ENCODE measurements at places on chromosomes 7 and 10. TPM values are rescaled to one million over a fixed set of nuclear protein-coding genes. Genes with fewer than 3 reads are reported as not detected.
A peak's percentile ranks its signal among the peaks of the same experiment; 100 is the strongest.

GIMAP2 gene
- total RNA-seq: 16.1 TPM

PTN gene
- total RNA-seq: 96.6 TPM

FAM13C gene
- 56.7 TPM for total RNA-seq

TMEM236 gene
- total RNA-seq: 0.45 TPM

SFXN2 gene
- total RNA-seq: 16.4 TPM

CDH23 gene
- total RNA-seq: 3.9 TPM

DNA sequence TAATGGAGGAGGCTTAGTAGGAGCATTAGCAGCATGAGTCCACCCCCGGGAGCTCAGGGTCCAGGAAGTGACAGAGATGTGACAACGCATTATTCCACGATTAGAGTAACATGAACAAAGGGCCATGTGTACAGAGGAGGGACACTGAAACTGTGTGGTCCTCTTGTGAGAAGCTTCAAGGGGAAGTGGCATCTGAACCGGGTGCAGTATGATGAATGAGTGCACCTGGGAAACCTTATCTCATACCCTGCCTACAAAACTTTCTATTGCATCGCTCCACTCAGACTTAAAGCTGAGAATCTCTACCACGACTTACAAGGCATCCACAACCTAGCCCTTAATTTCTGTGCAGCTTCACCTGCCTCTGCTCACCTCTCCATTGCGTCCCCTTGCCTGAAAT is 115.3 kb upstream of the AMPH start:
- no peaks in the 10 kb centered on the region for H3K4me1 ChIP-seq
- H3K36me3 ChIP-seq: no peaks in the 10 kb centered on the region
- H3K27me3 ChIP-seq: no peaks in the 10 kb centered on the region
- DNase-seq: no peak
- no peak overlapping the region for H3K27ac ChIP-seq

DNA sequence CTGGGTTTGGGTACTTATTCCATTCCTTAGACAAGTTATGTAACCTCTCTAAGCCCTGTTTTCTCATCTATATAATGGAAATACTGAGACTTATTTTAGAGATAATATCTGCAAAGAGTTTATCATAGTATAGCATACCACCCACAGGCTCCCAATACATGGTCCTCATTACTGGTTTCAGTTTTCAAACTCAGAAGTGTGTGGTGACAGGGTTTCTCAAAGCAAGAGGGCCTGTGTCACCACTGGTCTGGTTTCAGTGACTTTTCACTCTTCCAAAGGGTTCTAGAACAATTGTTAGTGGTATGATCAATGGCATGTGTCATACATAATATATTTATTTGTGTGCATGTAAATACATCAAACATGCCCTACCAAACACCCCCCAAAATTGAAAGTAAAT is 89.2 kb upstream of the BMPER start:
- no peak overlapping the region for H3K4me3 ChIP-seq
- no peak overlapping the region for H3K27ac ChIP-seq
- H3K27me3 ChIP-seq: no peaks in the 10 kb centered on the region
- H3K4me1 ChIP-seq: no peaks in the 10 kb centered on the region
- H3K36me3 ChIP-seq: no peaks in the 10 kb centered on the region

- H3K36me3 ChIP-seq: no peaks in the 10 kb centered on the region
- H3K27me3 ChIP-seq: no peaks in the 10 kb centered on the region
- no peak for DNase-seq
- H3K4me3 ChIP-seq: no peak overlapping the region
- H3K4me1 ChIP-seq: no peaks in the 10 kb centered on the region
These were observed 17.6 kb downstream of the LIMK1 start for GRCh38 chr7:74101061-74101681.

DNA sequence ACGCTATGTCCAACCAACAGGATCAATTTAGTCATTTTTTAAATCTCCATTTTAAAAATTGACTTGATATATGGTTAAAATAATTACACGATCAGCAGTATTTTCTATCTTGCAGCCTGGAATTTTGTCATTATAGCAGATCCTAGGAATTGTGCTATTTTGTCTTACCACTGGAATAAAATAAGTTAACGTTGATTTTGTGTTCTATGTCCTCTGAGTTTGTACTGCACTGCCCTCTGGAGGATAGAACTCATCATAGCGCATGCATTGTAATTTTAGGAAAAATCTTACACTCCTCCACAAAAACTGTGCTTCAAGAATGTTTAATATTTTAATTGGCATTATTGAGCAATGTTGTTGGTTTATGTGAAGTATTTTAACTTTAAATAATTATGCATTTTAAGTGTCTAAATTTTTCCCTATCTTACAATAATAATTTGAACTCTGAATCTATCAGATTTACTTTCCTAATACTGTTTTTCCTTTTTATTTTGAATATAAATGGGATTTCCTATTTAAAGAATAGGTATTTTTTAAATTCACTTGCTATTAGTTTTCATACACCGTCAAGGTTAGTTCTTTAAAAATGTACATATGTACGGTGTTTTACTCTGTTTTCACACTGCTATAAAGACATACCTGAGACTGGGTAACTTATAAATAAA is 220.1 kb downstream of the PPP1R3A start:
- H3K27me3 ChIP-seq: no peaks in the 10 kb centered on the region
- no peaks in the 10 kb centered on the region for H3K4me1 ChIP-seq
- H3K4me3 ChIP-seq: no peak overlapping the region
- H3K27ac ChIP-seq: no peak overlapping the region

GRCh38 chr7:92135052-92135889 is 994 bp upstream of the CYP51A1 start:
- peaks cover 6% of the 10 kb centered on the region for H3K4me1 ChIP-seq
- H3K4me3 ChIP-seq: peak overlapping the region; percentile 98
- peak; percentile 33 for DNase-seq
- no peaks in the 10 kb centered on the region for H3K36me3 ChIP-seq
- H3K27me3 ChIP-seq: no peaks in the 10 kb centered on the region
- H3K27ac ChIP-seq: peak overlapping the region; percentile 97

GRCh38 chr10:21925851-21926250 is 77.7 kb downstream of the DNAJC1 start:
- no peak overlapping the region for H3K27ac ChIP-seq
- H3K4me1 ChIP-seq: no peaks in the 10 kb centered on the region
- no peak overlapping the region for H3K4me3 ChIP-seq
- H3K27me3 ChIP-seq: no peaks in the 10 kb centered on the region
- no peaks in the 10 kb centered on the region for H3K36me3 ChIP-seq

GRCh38 chr10:122844146-122844545 is 1.5 kb downstream of the CUZD1 start:
- H3K4me1 ChIP-seq: no peaks in the 10 kb centered on the region
- no peaks in the 10 kb centered on the region for H3K27me3 ChIP-seq
- H3K27ac ChIP-seq: no peak overlapping the region

DNA sequence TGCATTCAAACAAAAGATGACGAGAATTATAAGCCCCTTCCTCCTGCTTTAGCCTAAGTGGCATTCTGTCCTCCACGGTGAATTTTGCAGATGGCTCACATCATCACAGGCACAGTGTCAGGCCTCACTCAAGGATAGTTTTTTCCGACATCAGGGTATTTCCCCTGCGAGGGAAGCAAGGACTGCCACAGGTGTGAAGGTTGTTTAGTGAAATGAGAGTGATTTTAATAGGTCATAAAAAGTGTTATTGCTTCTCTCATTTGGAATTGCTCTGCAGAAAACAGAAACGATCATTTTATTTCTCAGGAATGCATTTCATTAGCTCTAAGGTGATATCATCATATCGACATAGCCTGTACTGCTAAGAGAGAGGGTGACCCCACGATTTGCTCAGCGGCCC is 128.7 kb upstream of the LANCL2 start:
- H3K27me3 ChIP-seq: no peaks in the 10 kb centered on the region
- DNase-seq: no peak
- H3K27ac ChIP-seq: no peak overlapping the region
- H3K4me3 ChIP-seq: no peak overlapping the region
- H3K4me1 ChIP-seq: no peaks in the 10 kb centered on the region

GRCh38 chr10:119209035-119209735 is 1.8 kb downstream of the GRK5 start:
- peaks cover 29% of the 10 kb centered on the region for H3K4me1 ChIP-seq
- DNase-seq: no peak
- H3K4me3 ChIP-seq: peak overlapping the region; percentile 72
- no peaks in the 10 kb centered on the region for H3K36me3 ChIP-seq

DNA sequence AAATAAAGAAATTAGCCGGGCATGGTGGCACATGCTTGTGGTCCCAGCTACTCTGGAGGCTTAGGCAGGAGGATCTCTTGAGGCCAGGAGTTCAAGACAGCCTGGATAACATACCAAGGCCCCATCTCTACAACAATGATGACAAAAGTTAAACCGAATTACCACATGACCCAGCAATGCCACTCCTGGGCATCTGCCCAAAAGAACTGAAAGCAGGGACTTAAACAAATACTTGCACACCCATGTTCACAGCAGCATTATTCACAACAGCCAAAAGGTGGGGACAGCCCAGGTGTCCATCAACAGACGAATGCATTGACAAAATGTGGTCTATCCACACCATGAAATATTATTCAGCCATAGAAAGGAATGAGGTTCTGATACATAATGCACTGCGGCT is 83.9 kb downstream of the HIP1 start:
- H3K4me3 ChIP-seq: no peak overlapping the region
- H3K27ac ChIP-seq: no peak overlapping the region
- H3K36me3 ChIP-seq: no peaks in the 10 kb centered on the region
- H3K4me1 ChIP-seq: no peaks in the 10 kb centered on the region

GRCh38 chr7:26101361-26102151 is 50.4 kb upstream of the NFE2L3 start:
- no peaks in the 10 kb centered on the region for H3K36me3 ChIP-seq
- H3K4me1 ChIP-seq: no peaks in the 10 kb centered on the region
- no peak for DNase-seq
- H3K4me3 ChIP-seq: no peak overlapping the region
- no peaks in the 10 kb centered on the region for H3K27me3 ChIP-seq

DNA sequence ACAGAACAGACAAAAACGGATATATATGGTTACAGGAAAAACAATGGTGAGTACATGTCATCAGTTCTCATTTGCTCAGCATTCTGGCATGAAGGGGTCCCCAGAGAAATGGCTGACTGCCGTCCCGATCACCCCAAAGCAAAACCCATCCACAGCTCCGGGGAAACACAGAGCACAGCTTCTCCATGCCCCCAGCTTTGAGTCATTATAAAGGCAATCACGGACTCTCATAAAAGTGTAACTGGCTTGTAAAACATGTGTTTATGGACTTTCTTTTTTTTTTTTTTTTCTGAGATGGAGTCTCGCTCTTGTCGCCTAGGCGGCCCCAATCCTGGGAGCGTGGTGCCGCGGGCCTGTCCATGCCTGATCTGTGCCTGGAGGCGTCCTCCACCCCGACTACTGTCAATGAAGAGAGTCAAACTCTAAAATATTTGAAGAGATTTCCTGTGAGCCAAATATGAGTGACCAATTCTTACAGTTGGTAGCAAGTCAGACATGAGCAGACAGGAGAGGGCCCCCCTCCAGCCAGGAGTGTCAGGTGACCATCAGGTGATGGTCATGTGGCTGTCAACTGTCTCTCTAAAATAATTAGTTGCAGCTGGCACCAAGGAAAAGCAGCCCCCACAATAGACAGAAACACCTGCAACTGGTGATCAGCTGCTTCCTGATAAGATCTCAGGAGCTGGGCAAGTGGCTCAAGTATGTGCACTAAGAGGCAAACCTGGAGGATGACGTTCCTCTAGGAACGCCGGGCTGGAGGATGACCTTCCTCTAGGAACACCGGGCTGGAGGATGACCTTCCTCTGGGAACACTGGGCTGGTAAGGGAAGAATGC is 21.7 kb upstream of the NOM1 start:
- no peak overlapping the region for H3K4me3 ChIP-seq
- no peaks in the 10 kb centered on the region for H3K4me1 ChIP-seq
- H3K27me3 ChIP-seq: no peaks in the 10 kb centered on the region
- no peak overlapping the region for H3K27ac ChIP-seq
- no peaks in the 10 kb centered on the region for H3K36me3 ChIP-seq

- no peak overlapping the region for H3K27ac ChIP-seq
- no peaks in the 10 kb centered on the region for H3K36me3 ChIP-seq
- H3K4me3 ChIP-seq: no peak overlapping the region
- H3K27me3 ChIP-seq: no peaks in the 10 kb centered on the region
- H3K4me1 ChIP-seq: no peaks in the 10 kb centered on the region
These were observed 180.6 kb downstream of the SEMA3E start for GRCh38 chr7:83468251-83468739.

DNA sequence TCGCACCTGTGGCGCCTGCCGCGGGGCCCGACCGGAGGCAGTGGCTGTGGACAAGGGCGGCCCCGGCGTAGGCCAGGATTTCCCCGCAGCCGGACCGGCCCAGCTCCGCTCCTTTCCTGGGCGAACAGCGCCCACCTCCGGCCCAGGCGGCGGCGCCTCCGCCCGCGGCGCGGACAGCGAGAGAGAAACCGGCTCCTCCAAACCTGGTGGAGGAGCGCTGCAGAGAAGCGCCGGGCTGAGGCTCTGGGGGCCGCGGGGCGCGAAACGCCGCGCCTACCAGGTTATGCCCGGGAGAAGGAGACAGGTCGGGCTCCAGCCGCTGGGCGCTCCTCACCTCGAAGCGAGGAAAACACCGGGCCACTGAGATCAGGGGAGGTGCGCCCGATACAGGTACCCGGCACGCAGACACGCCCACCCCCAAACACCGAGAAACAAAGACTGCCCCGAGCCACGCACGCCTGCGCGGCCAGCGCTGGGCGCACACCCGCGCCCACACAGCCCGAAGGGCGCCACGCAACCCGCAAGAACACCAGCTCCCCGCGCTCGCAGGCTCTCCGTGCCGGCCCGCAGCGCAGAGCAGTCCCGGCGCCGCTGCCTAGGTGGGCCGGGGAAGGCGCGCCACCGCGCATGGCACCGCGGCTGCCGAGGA is 3.3 kb downstream of the GRID1 start:
- H3K36me3 ChIP-seq: no peaks in the 10 kb centered on the region
- no peak overlapping the region for H3K27ac ChIP-seq
- H3K4me1 ChIP-seq: peaks cover 2% of the 10 kb centered on the region
- H3K4me3 ChIP-seq: peak overlapping the region; percentile 31
- DNase-seq: peak; percentile 48

- no peak overlapping the region for H3K27ac ChIP-seq
- no peaks in the 10 kb centered on the region for H3K36me3 ChIP-seq
- no peak for DNase-seq
- H3K4me1 ChIP-seq: no peaks in the 10 kb centered on the region
These were observed 105.1 kb downstream of the PIP4K2A start for GRCh38 chr10:22609251-22609650.
